ENCODE measurements at places on chromosomes 2 and 18.
A peak's percentile ranks its signal among the peaks of the same experiment; 100 is the strongest.

- no peak for DNase-seq
Observed at GRCh38 chr2:74831693-74832530, 2.0 kb upstream of the HK2 start.

GRCh38 chr18:63708650-63709049 lies 5.9 kb downstream of the SERPINB11 start:
- DNase-seq, result no peak

DNA sequence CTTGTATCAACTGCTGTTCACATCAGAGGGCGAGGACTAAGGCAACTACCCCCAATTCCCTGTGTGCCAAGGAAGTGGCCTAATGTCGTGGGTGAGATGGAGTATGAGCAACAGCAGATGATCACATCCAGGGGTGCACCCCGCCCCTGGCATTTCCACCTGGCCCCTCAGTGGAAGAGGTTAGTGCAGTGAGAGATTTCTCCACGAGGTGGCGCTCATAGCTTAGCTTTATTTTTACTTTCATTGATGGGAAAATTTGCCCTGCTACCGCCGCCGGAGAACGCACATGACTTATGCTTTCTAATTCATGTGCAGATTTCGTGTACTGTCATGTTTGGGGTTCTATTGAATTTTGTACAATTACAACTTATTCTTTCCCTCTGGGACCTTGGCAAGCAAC lies 470.6 kb upstream of the MEX3C start:
- DNase-seq, result no peak

GRCh38 chr2:69988086-69988635 lies 26.7 kb upstream of the ASPRV1 start:
- DNase-seq, result no peak

GRCh38 chr2:190819840-190820301 lies 60.8 kb upstream of the GLS start:
- DNase-seq, result no peak

- DNase-seq, result no peak
Observed at GRCh38 chr2:57549642-57550102, 496.9 kb upstream of the VRK2 start.

DNA sequence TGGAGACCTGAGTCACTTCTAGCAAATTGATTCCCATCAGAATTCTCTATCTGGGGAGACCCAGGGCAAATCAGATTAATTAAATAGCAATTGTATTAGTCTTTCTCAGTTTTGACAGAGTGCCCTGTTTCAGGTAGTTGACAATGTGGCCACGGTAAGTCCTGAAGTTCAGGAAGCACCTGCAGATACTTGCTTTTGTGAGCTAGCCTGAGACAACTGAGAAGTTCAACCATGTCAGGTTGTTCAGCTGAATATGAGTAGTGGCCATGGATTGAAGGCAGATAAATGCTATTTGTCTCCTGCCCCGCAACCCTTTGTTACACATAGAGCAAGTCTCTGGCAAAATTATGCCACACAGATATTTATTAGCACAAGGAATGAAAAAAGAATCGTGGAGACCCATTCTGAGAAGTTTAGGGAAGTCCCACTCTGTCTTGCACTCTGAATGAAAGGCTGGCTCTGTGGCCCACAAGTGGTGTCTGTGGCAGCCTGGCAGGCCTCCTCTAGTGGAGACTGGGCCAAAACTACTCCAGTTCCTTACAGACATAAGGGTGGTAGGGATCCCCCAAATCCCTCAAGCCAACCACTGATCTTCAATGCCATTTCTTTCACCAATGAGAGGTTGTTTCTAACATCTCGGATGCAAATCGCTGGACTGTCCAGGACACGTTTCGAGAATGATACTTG lies 61.3 kb downstream of the POU3F3 start:
- no peak for DNase-seq

- DNase-seq, result no peak
Observed at GRCh38 chr2:149686136-149687051, 98.8 kb upstream of the MMADHC start.

DNA sequence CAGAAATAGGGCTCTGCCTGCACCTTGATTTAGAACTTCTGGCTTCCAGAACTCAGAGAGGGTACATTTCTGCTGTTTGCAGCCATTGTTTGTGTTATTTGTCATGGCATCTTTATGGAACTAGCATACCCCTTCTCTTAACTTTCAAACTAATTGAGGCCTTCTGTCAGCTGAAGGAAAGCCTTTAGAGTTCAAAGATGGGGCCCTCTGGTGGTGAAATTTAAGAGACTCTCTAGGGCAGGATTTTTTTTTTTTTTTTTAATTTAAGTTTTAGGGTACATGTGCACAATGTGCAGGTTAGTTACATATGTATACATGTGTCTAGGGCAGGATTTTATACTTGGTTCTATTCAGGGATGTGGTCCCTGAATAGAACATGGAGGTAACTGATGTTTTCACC lies 260.6 kb upstream of the LINC00305 start:
- DNase-seq, result no peak

- DNase-seq, result no peak
Observed at GRCh38 chr2:207008105-207008990, 69.0 kb downstream of the CPO start.

DNA sequence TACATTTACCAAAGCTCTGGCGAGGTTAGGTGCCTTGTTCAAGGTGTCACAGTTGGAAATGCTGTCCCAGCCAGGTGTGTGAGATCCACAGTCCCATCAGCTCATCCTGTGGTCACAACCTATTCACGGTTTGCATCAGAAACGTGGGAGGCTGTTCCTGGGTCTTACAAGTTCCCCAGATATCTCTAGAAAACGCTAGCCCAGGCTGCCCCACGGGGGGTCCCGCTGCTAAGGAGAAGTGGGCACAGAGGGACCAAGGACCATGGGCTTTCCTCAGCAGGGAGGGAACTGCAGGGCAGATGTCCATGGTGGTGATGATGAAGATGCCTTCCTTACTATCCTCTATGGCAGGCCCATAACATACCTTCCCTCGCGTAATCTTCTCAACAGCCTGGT lies 649 bp downstream of the FECH start:
- no peak for DNase-seq

DNA sequence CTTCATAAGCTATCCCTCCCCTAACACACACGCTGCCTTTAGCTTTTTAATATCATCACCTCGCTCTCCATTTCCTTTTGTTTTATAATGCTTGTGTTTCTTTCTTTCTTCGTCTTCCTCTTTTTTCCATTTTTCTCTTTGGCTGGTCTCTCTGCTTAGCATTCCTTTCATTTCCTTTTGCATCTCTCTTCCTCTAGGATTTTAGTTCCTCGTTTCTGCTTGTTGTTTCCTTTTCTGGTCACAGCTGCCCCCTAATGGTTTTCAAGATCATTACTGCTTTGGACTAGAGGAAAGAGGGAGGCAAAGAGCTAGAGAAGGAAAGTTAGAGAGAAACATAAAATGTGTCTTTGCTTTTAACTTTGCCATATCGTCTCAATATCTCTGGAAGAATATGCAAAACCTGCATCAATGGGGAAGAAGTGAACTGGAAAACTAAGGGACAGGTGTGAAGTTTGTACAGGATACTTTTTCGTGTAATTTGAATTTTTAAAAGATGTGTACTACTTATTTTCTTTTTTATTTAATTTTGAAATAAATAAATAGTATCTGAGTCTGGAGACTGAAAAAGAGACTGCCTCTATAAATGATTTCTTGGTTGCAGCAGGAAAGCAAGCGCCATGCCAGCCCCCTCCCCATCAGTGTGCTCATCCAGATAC lies 6.3 kb upstream of the NRP2 start:
- no peak for DNase-seq

- no peak for DNase-seq
Observed at GRCh38 chr18:77763530-77764145, 514.0 kb downstream of the GALR1 start.

DNA sequence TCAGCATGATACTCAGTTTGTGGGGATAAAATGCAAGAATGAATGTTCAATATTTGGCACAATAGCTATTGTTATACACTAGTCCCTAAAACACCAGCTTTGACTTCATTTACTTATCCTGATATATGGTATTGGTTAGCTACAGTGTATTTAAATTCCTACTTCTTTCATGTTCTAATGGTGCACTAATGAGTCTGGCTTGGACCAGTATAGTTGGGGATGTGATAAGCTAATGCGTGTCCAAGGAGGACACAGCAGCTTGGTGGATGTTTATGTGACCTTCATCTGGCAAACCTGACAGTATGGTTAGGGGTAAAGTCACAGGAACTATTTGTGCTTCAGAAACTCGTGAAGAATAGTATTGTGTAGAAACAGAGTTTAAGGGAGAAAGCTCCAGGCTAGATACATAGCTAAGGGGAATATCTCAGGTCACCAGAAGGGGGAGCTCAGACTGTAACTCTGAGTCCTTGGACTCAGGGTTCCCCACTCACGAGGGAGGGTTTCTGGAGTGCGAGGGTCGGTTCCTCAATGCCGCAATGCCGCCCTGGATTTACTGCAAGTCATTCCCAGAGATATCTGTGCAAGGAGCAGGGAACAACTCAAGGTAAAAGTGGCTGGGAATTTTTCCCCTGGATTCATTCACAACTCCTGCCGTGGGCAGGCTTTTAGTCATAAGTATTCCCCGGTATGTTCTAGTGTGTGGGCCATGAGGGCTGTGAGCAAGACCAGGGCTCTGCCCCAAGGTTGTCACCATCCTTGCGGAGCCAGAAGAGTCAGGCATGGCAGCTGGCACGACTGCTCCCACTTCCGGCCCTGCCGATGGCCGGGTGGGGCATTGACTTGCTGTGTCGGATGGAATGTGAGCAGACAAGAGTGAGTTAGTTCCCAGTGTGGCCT lies 14.5 kb downstream of the IL1R2 start:
- peak; percentile 15 for DNase-seq

DNA sequence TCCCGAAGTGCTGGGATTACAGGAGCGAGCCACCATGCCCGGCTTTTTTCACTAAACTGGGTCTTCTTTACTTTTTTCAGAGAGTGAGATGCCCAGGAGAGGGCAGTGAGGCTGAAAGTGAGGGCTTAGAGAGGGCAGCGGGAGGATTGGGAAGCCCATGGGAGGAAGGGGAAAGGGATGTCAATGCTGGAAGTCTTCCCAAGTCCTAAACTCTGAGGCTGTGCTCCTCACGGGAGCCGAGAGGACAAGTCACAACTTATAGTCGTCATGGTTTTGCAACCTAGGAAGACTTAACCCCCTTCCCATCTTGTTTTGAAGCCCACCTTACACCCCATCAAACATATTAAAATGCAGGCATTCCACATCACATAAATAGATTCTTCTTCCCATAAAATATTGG lies 15.1 kb upstream of the MEP1B start:
- no peak for DNase-seq

DNA sequence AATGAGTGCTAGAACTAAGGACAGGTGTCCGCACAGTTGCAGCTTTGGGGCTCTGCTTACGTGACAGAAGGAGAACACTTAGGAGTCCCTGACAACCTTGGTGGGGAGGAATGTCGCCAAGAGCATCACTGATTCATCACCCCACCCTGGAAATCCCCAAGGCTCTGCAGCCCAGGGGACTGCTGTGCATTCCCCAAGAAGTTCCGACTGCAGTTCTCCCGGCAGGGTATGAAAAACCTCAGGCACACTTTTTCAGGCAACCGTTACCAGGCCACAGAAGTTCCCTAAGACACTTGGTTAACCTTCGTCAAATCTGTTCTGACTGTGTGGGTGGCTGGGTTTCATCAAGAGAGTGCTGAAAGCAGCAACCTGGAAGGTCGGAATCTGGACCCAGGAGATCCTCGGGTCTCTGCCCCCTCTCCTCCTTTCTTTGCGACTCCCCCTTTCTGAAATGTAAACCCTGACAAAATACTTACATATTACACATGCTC lies 192.1 kb upstream of the CXCR4 start:
- DNase-seq, result no peak

DNA sequence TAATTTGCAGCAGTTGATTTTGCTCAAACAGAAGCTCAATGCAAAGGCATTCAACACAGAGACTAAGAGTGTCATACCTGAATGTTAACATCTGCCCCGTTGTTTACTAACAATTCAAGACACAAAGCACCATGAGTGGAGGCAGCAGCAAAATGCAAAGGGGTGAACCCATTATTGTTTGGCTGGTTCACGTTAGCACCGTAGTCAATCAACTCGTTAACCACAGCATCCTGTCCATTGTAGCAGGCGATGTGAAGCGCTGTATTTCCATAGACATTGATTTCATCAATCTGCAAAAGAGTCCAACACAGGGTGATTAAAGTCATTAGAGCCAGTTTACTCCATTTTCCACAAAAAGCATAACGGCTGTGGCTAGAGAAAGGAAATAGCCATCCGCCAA lies 189.3 kb downstream of the ANKRD44 start:
- DNase-seq, result peak; percentile 12

DNA sequence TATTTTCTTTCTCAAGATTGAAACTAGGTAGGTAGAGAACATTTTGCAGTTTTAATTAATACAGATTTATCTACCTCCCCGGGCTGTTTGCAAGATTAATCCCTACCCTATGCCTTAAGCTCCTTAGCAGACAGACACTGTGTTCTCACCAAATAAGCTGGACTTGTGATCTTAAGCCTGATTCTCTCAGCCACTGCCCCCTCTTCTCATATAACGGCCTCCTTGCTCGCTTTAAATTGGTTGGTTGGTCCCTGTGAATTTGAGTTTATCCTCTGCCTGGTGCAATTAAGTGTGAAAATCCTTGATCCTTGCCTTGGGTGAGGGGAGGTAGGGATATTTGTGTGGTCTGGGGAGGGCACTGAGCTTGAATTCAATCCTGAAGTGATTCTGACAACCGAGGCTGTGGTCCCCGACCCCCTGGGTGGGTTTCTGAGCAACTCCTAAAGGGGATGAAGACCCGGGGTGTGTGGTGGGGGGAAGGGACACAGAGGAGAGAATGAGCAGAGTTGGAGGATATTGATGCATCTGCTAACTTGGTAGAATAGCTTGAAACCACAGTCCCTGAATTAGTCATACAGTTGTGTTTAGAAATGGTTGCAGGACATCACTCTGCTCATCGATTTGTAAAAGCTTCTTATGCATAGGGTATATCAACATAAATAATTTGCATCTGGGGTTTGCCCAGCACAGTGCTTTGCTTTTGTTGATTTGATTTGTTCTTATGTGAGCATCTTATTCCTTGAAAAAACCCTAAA lies 36.9 kb upstream of the NCKAP5 start:
- DNase-seq, result no peak

DNA sequence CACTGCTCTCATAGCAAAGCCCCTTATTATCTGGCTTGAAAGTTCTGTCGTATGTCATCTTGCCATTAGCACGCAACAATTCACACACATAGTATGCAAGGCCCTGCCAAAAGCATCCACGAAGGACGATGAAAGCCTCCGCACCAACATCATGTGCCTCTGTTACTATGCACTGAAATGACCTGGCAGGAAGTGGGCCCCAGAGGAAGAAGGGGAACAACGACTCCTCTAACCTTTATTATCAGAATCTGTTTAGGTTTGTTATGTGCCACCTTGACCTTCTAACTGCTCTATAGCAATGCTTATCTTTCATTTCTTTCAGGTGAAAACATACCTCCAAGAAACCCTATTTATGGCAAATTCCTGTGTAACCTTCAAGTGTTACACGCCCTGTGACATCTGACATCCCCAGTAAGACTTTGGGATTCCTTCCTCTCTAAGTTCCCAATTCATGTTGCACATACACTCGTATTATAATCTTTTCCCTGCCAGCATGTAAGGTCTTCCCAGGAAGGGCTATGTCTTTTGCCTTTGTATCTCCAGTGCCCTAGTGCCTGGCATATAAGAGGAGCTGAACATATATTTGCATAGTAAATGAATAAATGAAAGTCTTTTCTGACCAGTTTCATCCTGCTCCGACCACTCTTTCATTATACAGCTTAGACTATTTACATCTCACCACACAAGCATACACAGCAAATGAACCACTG lies 7.0 kb upstream of the NDUFV2 start:
- DNase-seq, result peak; percentile 64

GRCh38 chr2:136437461-136437860 lies 319.5 kb upstream of the CXCR4 start:
- DNase-seq, result no peak

GRCh38 chr2:133331436-133331835 lies 236.8 kb downstream of the NCKAP5 start:
- DNase-seq, result no peak
